MCF 10A (cell line): ENCODE measurements at places on chromosomes 5 and 9. TPM values are rescaled to one million over a fixed set of nuclear protein-coding genes. Genes with fewer than 3 reads are reported as not detected.

GRCh38 chr5:127941646-127942045 lies 141.9 kb upstream of the SLC12A2 start:
- DNase-seq = no peak

- no peak for DNase-seq
Observed at GRCh38 chr9:133955821-133956411, 36.2 kb downstream of the VAV2 start.

DNA sequence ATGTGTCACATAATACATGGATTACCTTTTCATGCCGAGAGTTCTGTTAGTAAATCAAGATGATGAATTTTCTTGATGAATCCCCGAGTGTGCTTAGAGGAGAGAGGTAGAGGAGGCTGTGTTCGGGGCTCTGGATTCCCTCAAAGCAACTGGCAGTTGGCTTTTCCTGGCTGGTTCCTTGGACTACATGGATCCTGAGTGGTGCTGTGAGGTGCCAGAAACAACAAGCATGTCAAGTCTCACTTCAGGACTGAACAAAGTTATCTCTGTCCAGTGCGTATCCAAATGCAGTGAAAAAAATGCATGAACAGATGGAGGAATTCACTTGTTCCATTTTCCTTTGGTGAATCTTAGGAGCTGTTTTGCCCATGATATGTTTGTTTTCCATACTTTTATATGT lies 231.7 kb downstream of the FBXL7 start:
- no peak for DNase-seq

- no peak for DNase-seq
Observed at GRCh38 chr9:76530458-76531110, 71.6 kb downstream of the GCNT1 start.

DNA sequence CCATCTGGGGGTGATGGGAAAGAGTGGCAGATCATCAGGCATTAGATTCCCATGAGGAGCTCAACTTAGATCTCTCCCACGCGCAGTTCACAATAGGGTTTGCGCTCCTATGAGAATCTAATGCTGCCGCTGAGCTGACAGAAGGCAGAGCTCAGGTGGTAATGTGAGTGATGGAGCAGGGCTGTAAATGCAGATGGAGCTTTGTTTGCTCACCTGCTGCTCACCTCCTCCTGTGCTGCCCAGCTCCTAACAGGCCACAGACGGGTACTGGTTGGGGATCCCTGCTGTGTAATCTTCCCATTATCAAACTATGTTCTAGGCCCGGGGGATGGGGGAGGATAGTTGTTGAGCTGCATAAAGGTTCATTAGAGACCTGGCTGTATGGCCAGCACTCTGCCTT lies 58.4 kb downstream of the UGCG start:
- DNase-seq = no peak

DNA sequence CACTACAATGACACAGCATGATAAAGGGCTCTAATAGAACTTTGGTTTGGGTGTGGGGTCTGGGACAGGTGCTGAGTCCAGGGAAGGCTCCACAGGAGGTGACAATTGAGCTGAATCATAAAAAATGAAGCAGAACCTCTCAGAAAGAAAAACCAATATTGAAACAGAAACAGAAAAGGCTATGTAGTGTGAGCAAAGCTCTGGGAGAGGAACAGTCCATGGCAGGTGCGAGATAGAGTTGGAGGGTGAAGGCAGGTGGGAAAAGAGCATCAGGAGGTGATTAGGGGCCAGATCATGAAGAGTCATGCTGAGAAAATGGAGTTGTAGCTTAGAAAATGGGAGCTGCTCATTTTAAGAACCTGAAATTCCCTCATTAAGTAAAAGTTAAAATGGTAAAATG lies 164.9 kb downstream of the KCTD16 start:
- DNase-seq = no peak

The EQTN gene
- total RNA-seq = not detected in 2 replicates

The ADAMTS16 gene
- not detected in 2 replicates for total RNA-seq
